ENCODE measurements at places on chromosomes 4 and X.

GRCh38 chr4:32847461-32847860 lies 2127.3 kb downstream of the PCDH7 start:
- DNase-seq: no peak

GRCh38 chrX:17052210-17052609 lies 105.8 kb downstream of the REPS2 start:
- DNase-seq: no peak

DNA sequence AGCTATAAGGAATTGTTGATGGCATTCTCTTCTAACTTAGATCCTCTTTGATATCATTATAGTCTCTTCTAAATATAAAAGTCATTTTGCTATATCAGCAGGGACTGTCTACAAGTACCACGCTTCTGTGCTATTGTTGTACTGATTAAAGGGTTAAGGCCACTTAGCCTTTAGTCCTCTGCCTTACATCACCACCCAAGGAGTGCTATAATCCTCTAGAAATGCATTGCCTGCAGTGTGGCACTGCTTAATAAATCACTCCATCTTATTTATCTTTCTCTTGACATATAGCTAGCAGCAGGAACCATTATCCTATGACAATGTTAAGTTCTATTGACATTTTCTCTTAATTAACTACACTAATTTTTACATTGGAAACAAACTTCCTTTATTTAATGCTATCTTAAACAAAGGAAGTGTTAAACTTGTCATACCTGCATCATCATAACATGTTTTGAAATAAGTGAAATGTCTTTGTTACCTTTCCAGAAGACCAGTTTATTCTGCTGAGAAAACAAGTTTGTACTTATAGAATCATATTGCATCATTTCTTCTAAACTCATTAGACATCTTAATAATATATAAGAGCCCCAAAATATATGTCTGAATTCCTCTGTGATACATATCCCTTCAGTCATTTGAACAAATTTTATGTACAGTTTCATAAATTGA lies 360.9 kb upstream of the ATOH1 start:
- DNase-seq: no peak

- no peak for DNase-seq
Measured at GRCh38 chr4:148437439-148437838, 4.8 kb downstream of the NR3C2 start.

- no peak for DNase-seq
Measured at GRCh38 chrX:111052478-111052877, 43.5 kb upstream of the PAK3 start.

DNA sequence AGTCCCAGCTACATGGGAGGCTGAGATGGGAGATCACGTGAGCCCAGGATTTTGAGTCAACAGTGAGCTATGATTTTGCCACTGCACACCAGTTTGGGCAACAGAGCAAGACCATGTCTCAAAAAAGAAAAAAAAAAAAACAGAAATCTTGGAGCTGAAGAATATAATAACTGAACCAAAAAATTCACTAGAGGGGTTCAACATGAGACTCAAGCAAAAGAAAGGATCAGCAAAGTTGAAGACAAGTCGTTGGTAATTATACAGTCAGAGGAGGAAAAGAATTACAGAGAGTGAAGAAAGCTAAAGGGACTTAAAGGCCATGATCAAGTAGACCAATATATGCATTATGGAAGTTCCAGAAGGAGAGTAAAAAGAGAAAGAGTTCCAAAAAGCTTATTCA lies 26.9 kb downstream of the SHROOM4 start:
- no peak for DNase-seq

- DNase-seq: no peak
Measured at GRCh38 chrX:13790206-13791131, 26.4 kb downstream of the GPM6B start.

GRCh38 chr4:40621229-40621591 lies 8.5 kb downstream of the RBM47 start:
- no peak for DNase-seq

DNA sequence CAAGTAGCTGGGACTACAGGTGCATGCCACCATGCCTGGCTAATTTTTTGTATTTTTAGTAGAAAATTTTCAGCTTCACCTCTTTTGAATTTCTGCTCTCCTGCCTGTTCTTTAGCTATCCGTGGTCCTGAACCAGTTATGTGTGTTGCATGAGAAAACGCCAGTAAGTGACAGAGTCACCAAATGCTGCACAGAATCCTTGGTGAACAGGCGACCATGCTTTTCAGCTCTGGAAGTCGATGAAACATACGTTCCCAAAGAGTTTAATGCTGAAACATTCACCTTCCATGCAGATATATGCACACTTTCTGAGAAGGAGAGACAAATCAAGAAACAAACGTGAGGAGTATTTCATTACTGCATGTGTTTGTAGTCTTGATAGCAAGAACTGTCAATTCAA lies 13.9 kb downstream of the ALB start:
- no peak for DNase-seq

DNA sequence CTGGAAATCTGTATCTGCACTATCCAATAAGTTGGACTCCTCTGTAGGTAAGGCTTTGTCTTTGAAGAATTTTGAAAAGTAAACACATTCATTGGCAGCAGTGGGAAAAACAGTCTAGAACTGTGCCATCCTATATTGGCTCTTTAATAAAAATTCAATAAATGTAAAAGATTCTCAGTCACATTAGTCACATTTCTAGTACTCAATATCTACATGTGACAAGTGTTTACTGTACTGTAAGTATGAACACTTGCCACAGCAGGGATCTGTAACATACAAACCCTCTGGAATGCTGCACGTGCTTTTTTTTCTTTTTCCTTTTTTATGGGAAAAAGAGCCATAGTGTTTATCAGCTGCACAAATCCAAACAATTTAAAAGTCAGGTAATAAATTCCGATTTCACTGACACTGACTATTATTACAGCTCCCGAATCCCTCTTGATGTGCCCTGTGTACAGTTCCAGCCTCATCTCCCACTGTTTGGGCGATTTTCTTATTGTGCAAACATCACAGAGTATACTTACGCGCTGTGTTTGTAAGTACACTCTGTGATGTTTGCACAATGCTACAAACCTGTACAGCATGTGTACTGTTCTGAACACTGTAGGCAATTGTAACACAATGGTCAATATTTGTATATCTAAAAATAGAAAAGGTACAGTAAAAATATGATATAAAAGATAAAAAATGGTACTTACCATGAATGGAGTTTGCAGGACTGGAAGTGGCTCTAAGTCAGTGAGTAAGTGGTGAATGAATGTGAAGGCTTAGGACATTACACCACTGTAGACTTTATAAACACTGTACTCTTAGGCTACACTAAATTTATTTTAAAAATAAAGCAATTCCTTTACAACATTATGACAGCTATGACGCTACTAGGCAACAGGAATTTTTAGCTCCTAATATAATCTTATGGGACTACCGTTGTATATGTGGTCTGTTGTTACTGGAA lies 8.7 kb downstream of the PYURF start:
- peak; percentile 9 for DNase-seq

DNA sequence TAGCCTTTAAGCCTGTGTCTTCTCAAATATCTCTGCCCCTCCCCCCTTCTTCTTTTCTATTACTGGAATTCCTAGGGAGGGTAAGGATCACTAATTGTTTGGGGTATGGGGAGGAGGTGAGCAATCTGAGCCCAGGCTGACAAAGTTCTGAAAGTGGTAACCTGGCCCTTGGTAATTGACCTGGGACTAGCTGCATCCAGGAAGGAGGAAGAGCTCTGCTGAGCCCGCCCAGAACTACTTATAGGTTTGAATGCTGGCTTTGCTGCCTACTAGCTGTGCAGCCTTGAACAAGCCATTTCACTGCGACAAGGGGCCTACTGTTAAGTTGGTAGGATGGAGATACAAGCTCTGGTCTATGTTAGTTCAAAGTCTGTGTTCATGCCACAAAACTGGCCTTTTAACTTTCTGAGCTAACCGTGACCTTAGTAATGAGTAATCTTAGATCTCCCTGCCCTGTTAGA lies 37.8 kb downstream of the DGKK start:
- DNase-seq: no peak

GRCh38 chr4:73922766-73923630 lies 53.8 kb downstream of the CXCL1 start:
- no peak for DNase-seq

GRCh38 chrX:115093191-115093590 lies 75.8 kb upstream of the IL13RA2 start:
- no peak for DNase-seq

- DNase-seq: no peak
Measured at GRCh38 chr4:119508281-119508680, 120.3 kb downstream of the PDE5A start.

- DNase-seq: no peak
Measured at GRCh38 chr4:3851211-3851610, 85.0 kb downstream of the ADRA2C start.

DNA sequence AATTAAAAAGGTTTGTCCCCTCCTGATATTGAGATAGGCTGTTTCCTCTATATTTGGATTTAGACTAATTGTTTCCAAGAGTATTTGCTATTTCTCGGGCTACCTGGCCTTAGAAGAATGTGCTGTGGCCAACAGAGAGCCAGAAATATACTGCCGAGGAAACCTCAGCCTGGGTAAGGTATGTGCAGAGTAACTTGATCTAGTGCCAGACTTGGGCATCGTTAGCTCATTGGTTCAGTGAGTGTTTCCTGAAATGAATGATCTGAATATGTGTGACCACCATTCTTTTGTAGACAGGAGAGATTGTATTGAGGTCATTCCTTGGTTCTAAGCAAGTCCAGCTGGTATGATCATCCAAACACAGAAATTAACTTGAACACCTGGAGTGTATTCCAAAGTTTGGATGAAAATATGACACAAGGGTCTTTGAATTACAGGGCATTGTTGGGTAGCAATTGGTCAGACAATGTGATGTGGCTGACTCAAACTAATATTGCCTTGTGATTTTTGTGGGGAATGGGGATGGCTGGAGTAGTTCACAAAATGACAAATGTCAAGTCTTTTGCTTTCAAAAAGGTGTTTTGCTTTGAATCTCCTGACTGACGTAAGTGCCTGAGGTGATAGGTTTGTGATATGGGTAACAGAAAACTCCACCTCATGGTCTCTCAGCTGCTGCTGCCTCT lies 100.2 kb upstream of the CXCL13 start:
- DNase-seq: no peak

DNA sequence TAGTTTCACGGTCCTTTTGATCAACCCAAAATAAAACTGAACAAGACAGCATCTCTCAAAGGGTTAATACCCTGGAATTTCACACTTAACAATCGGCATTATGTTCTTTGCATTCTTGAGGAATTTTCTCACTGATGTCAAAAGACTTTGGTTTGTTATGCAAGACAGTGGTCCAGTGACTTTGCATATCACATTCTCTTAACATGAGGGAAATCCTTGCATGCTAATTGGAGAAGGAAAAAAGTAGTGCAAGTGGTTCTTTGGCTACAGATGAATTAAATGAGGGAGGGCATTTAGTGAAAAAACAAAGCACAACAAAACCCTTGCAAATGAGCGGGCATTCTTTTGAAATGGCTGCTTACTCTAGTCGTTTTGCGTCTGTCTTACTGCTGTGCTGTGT lies 105.1 kb upstream of the LIMCH1 start:
- no peak for DNase-seq

DNA sequence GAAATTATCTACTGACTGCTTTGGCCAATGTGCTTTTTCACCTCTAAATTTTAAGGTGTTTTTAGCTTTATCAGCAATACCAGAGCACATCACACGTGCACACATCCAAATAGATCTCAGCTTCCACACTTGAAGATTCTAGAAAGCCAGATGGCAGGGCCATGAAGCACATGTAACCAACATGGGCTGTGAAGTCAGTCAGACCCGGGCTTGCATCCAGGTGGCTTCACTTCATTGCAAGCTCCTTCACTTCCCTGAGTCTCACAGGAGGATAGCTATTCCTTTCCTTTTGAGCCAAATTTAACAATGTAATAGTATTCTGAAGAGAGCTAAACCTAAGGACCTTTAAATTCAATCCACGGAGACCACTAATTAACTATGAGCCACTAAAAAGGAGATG lies 86.5 kb downstream of the SH3RF1 start:
- no peak for DNase-seq

DNA sequence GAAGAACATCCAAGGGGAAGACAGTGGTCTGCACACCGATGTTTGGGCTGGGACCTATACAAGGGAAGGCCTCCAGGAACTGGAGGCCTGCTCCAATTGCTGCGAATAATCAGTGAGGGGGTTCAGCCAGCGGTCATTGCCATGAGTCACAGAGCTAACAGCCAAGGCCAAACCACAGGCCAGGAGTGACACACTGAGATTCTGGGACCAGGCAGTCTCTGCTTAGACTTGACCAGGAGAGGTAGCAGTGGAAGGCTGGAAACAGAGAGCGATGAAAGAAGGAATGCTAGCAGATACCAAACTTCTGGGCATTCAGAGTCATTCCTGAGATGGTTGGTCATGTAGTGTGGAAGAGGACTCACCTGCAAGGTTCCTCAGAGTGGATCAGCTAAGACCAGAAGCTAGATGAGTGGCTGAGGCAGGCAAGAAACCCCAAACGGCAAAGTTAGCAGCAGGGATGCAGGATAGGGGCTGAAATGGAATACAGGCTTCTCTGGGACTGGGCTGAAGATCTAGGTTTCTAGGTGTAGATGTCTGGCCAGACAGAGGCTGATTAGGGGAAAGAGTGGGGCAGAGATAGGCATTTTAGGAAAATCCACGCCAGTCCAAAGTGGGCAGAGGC lies 54.7 kb downstream of the CNGA2 start:
- DNase-seq: no peak

DNA sequence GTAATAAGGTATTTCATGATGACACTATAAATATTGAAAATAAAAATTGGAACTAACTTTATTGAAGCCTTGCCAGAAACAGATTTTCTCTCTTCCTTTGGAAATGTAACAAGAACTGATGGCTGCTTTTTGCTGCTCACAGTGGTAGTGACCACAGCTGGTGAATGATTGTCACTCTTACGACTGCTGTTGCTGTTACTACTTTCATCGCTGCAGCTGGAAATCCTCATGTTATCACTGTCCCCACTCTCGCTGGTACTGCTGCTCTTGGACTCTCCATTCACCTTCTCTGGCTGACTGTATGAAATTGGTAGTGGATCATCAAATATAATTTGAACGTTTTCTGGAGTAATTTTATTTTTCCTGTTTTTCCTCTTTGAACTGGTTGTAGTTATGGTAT lies 28.5 kb upstream of the COX18 start:
- DNase-seq: no peak

GRCh38 chr4:145285928-145286327 lies 105.5 kb upstream of the OTUD4 start:
- DNase-seq: no peak

- DNase-seq: peak; percentile 39
Measured at GRCh38 chr4:46329118-46329976, 60.6 kb downstream of the GABRA2 start.
